Activated naive CD8-positive, alpha-beta T cell treated with anti-CD3 and anti-CD28 coated beads for 36 hours (primary cell): ENCODE measurements at places on chromosomes 4 and X. TPM values are rescaled to one million over a fixed set of nuclear protein-coding genes. Genes with fewer than 3 reads are reported as not detected.

DNA sequence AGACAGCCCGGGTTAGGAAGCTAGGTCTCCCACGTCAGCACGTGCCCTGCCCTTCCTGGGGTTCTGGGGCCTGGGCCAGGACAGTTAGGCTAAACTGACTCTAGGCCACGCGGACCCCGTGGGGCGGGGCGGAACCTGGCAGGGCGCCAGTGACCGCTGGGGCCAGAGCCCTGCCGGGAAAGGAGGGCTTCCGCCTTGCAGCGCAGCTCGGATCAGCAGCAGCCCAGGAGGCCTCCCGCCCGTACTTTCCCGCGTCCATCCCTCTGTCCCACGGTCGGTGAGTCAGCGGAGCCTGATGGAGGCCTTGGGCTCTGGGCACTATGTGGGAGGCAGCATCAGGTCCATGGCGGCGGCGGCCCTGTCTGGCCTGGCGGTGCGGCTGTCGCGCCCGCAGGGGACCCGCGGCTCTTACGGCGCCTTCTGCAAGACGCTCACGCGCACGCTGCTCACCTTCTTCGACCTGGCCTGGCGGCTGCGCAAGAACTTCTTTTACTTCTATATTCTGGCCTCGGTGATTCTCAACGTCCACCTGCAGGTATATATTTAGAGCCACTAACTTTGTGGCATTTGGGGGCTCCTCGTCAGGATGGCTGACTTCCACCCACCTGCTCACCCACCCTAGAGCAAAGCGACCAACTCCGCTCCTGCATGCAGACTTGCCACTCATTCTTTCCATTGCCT, at the start of gene SMIM10:
TSS of gene SMIM10 (plus strand) at position 191 of the 681 bp plus-strand sequence. CDS start at position 296, 105 bp downstream.
- peak; percentile 35 for DNase-seq
- H3K4me1 ChIP-seq, result peaks cover 11% of the 10 kb centered on the region
- peak within 1 kb of the TSS; percentile 88 for H3K4me3 ChIP-seq
- peaks cover 17% of the 10 kb centered on the region for H3K27me3 ChIP-seq

The CDX4 gene
- total RNA-seq, result not detected

DNA sequence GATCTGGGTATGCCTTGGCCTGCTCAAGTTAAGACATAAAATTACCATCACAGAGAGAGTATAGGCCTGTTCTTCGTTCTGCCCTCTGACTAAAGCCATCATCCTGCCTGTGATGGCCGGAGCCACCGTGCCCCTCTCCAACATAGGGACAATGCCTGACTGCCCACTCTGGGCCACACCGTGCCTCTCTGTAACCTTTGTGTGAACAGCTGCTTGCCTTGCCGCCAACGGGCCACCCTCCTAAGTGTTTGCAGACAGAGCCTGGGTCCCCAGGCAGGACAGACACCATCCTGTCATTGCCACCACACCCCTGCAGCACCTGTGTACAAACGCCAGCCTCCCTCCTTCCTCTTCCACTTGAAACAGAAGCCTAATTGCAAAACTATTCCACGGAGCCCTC, 298.7 kb upstream of the TENM3 start:
- no peak for DNase-seq
- H3K4me3 ChIP-seq, result no peak overlapping the region
- no peak overlapping the region for H3K27ac ChIP-seq
- H3K36me3 ChIP-seq, result no peaks in the 10 kb centered on the region
- no peaks in the 10 kb centered on the region for H3K27me3 ChIP-seq

The FAM114A1 gene
- 0.38 TPM for total RNA-seq

DNA sequence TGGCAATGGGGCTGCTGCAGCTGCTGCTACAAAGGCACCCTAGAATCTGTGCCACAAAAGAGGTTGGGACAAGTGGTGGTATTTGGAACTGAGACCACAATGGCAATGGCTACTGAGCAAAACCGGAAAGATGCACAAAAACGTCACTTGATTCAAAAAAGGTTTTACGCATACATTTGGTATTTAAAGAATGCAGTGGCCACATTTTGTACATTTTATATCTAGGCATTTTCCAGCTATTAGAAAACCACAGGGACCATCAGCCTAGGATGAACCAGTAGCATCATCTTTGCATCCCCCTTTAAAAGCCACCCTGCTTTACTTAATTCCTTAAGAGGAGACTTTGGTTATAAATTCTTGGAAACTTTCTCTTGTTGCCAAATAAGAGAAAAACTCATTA, 104.8 kb upstream of the CXCL13 start:
- peaks cover 14% of the 10 kb centered on the region for H3K27me3 ChIP-seq
- no peaks in the 10 kb centered on the region for H3K4me1 ChIP-seq
- no peak overlapping the region for H3K27ac ChIP-seq
- no peaks in the 10 kb centered on the region for H3K36me3 ChIP-seq
- no peak for DNase-seq

The KLB gene
- total RNA-seq, result not detected

DNA sequence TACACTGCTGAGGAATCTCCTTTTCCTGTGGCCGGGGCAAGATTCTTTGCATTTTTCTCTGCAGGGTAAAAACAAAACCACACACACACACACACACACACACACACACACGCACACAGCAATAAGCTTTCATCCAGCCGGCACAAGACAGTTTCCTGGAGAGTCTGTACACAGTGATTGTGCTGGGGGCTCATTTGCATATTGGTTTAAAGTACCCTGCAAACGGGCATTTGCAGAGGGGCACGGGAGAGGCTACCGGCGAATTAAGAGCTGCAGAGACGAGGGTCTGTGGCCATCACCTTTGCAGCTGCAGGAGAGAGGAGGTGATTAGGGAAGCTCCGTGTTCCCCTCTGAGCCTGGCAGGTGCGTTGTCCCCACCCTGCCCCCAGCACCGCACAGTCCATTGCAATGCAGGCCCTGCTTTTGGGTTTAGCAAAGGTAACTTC, 219.9 kb downstream of the SHOX start:
- no peak overlapping the region for H3K27ac ChIP-seq
- H3K36me3 ChIP-seq, result no peaks in the 10 kb centered on the region
- peak overlapping the region; percentile 42 for H3K4me3 ChIP-seq

The SCML2 gene
- 4.0 TPM for total RNA-seq

- H3K4me3 ChIP-seq, result no peak overlapping the region
- H3K36me3 ChIP-seq, result no peaks in the 10 kb centered on the region
- no peaks in the 10 kb centered on the region for H3K27me3 ChIP-seq
- H3K4me1 ChIP-seq, result no peaks in the 10 kb centered on the region
Measured at GRCh38 chr4:8786166-8786565, 85.5 kb downstream of the HMX1 start.

DNA sequence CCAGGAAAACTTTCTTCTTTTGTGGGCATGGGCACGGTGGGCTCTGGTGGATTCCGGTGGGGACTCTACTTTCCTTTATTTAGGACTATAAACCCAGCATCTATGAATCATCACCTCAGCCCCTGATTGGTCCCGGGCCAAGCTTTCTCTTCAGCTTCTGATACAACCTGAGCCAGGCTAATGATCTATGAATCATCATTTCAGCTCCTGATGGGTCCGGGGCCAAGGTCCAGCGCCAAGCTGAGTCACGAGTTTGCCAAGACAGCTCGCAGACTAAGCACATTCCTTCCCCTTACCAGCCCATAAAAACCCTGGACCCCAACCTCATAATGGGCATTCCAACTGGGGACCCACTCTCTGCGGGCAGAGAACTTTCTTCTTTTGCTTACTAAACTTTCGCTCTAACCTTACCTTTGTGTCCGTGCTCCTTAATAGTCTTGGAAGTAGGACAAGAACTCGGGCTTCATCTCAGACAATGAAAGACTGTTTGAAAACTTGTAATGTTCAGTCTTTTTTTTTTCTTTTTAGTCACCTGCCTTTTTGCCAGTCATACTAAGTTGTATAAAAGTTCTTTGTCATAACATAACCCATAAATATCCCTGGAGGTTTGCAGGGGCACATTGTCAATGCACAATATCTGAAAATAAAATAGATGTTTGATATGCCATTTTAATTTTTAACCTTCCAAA, 904.9 kb upstream of the EPHA5 start:
- no peak overlapping the region for H3K27ac ChIP-seq
- no peak overlapping the region for H3K4me3 ChIP-seq
- no peak for DNase-seq
- H3K4me1 ChIP-seq, result no peaks in the 10 kb centered on the region
- H3K36me3 ChIP-seq, result no peaks in the 10 kb centered on the region

The CRMP1 gene
- total RNA-seq, result not detected

The SUPT20HL2 gene
- not detected for total RNA-seq

DNA sequence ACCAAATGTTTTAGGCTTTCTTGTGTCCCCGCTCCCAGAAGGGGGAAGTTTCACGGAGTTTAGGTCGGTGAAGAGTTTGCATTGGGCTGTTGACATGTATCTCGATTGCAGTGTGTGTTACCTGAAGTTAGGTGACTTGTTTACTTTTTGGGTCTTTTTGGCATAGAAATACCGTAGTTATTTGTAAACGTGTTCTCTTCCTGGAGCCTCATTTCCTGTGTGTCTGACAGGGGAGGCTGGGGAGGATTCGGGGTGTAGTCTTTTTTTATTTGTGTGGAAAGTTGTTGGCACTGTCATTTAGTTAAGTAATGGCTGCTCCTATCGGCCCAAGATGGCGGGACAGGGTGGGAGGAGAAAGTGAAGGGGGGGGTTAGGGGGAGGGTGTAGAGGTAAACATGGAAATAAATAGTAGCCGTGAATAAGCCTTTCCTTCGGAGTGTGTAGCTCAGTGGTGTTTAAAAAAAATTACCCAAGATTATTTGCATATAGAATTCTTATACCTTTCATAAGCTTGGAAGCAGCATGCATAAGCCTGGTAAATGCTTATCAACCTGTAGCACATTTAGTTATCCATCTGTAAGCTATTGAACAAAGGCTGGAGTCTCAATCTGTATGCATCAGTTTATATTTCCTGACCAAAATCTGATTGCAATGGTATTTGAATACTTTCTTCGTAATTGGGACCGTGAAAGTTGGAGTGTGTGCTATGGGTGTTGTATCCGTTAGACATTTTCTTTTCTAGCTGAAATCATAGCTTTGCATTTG, 1.6 kb downstream of the KDM6A start:
- peak overlapping the region; percentile 98 for H3K27ac ChIP-seq
- H3K27me3 ChIP-seq, result no peaks in the 10 kb centered on the region
- H3K36me3 ChIP-seq, result peaks cover 9% of the 10 kb centered on the region
- H3K4me1 ChIP-seq, result peaks cover 1% of the 10 kb centered on the region

GRCh38 chr4:48051078-48051477, 34.5 kb downstream of the NIPAL1 start:
- DNase-seq, result no peak
- no peak overlapping the region for H3K27ac ChIP-seq
- H3K36me3 ChIP-seq, result peaks cover 3% of the 10 kb centered on the region
- no peaks in the 10 kb centered on the region for H3K27me3 ChIP-seq
- peaks cover 31% of the 10 kb centered on the region for H3K4me1 ChIP-seq

GRCh38 chrX:105190252-105190853, 30.1 kb downstream of the TEX13A start:
- no peak overlapping the region for H3K4me3 ChIP-seq
- no peaks in the 10 kb centered on the region for H3K4me1 ChIP-seq
- H3K36me3 ChIP-seq, result no peaks in the 10 kb centered on the region
- H3K27ac ChIP-seq, result no peak overlapping the region

The SASH3 gene
- total RNA-seq, result 121 TPM

DNA sequence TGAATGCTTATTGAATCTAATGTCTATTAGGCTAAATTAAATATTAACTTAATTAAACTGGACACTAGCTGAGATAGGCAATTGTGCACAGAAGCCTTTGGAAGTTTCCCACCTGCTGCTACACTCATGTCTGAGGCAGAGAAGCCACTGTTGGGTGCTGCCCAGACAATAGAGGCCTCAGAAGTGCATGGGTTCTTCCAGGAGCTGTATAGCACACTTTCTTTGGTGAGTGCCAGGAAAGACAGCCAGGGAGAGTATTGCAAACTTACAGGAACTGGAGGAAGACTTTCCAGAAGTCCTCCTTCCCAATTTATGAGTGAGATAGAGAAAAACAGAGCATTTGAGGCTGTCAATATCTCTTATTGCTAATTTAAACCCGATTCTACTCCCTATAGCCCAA, 89.9 kb downstream of the GPAT3 start:
- no peaks in the 10 kb centered on the region for H3K4me1 ChIP-seq
- H3K4me3 ChIP-seq, result no peak overlapping the region
- peaks cover 9% of the 10 kb centered on the region for H3K36me3 ChIP-seq
- H3K27me3 ChIP-seq, result peaks cover 17% of the 10 kb centered on the region
- DNase-seq, result no peak
- H3K27ac ChIP-seq, result no peak overlapping the region

DNA sequence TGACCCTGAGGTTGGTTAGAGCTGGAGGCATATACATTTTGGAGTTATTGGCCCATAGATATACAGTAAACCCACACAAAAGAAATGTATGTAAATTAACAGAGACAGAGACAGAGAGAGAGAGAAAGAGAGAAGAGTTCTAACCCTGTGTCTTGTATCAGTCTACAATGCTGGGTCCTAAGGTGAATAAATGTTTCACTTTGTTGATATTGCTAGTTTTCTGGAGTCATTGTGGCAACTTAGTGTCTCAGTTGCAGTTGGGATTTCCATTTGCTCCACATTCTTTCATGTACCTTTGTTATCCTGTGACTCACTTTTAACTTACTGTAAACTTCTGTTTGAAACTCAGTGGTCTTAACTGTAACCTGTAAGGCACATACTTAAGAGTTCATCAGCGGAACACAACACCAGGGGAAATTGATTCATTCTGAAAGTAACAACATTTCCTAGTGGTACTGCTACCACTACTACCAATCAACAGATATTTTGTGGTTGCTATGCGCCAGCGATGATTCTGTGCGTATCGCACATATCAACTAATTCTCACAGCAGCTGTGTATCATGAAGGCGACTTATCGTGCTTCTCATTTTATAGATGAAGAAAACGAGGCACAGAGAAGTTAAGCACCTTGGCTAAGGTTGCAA, 38.5 kb upstream of the ETDA start:
- no peak overlapping the region for H3K4me3 ChIP-seq
- H3K27me3 ChIP-seq, result peaks cover 5% of the 10 kb centered on the region
- no peak overlapping the region for H3K27ac ChIP-seq
- peaks cover 5% of the 10 kb centered on the region for H3K4me1 ChIP-seq
- H3K36me3 ChIP-seq, result no peaks in the 10 kb centered on the region

The GC gene
- total RNA-seq, result not detected

GRCh38 chr4:24816797-24817196, 21.4 kb downstream of the SOD3 start:
- no peak for DNase-seq
- no peaks in the 10 kb centered on the region for H3K4me1 ChIP-seq
- no peaks in the 10 kb centered on the region for H3K27me3 ChIP-seq
- H3K36me3 ChIP-seq, result no peaks in the 10 kb centered on the region
- H3K27ac ChIP-seq, result no peak overlapping the region

GRCh38 chrX:130952266-130953043, 49.4 kb upstream of the ENOX2 start:
- no peak overlapping the region for H3K27ac ChIP-seq
- no peak for DNase-seq
- peaks cover 3% of the 10 kb centered on the region for H3K27me3 ChIP-seq
- H3K36me3 ChIP-seq, result no peaks in the 10 kb centered on the region
- no peaks in the 10 kb centered on the region for H3K4me1 ChIP-seq

GRCh38 chr4:138448169-138448568, 206.0 kb upstream of the SLC7A11 start:
- no peaks in the 10 kb centered on the region for H3K36me3 ChIP-seq
- no peak for DNase-seq
- no peaks in the 10 kb centered on the region for H3K4me1 ChIP-seq

GRCh38 chrX:129823115-129823514, 20.6 kb downstream of the ZDHHC9 start:
- no peaks in the 10 kb centered on the region for H3K27me3 ChIP-seq
- H3K4me3 ChIP-seq, result no peak overlapping the region
- DNase-seq, result peak; percentile 23
- H3K4me1 ChIP-seq, result peaks cover 11% of the 10 kb centered on the region
- H3K27ac ChIP-seq, result no peak overlapping the region

The ARX gene
- not detected for total RNA-seq

GRCh38 chrX:47232803-47233332, at the start of gene USP11:
TSS of gene USP11 (plus strand) at chrX:47233009. CDS start at chrX:47233044, 35 bp downstream.
- peaks cover 16% of the 10 kb centered on the region for H3K36me3 ChIP-seq
- peak within 1 kb of the TSS; percentile 92 for H3K4me3 ChIP-seq
- peak; percentile 68 for DNase-seq
- H3K27me3 ChIP-seq, result no peaks in the 10 kb centered on the region
- peak within 1 kb of the TSS; percentile 96 for H3K27ac ChIP-seq
